NCI-H2081 treated with DMSO at 0.1 percent for 48 hours (cell line): ENCODE measurements at places on chromosomes 1 and 21.
A peak's percentile ranks its signal among the peaks of the same experiment; 100 is the strongest.

DNA sequence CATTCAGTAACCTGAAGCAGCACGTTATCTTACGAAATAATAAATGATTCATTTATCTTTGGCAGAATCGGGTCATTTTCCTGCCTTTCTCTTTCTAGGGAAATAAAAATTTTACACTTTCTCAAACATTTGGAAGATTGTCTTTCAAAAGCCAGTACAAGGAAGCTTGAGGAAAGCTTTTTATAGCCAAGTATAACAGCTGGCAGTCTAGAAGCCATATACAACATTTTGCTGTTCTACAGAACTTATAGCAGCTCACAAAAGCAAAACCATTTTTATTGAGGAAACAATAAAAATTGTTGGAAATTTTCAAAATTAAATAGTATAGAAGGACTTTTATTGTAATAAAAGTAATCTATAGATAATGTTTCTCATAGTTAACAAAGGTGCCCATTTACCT, 448.6 kb downstream of the SMYD3 start:
- no peak for DNase-seq

- DNase-seq: no peak
These were observed 571 bp downstream of the MARCKSL1 start for GRCh38 chr1:32335535-32335789.

- no peak for DNase-seq
These were observed 9.5 kb upstream of the TARS2 start for GRCh38 chr1:150477733-150478132.

- DNase-seq: no peak
These were observed 178.9 kb downstream of the DHRS3 start for GRCh38 chr1:12439073-12439472.

DNA sequence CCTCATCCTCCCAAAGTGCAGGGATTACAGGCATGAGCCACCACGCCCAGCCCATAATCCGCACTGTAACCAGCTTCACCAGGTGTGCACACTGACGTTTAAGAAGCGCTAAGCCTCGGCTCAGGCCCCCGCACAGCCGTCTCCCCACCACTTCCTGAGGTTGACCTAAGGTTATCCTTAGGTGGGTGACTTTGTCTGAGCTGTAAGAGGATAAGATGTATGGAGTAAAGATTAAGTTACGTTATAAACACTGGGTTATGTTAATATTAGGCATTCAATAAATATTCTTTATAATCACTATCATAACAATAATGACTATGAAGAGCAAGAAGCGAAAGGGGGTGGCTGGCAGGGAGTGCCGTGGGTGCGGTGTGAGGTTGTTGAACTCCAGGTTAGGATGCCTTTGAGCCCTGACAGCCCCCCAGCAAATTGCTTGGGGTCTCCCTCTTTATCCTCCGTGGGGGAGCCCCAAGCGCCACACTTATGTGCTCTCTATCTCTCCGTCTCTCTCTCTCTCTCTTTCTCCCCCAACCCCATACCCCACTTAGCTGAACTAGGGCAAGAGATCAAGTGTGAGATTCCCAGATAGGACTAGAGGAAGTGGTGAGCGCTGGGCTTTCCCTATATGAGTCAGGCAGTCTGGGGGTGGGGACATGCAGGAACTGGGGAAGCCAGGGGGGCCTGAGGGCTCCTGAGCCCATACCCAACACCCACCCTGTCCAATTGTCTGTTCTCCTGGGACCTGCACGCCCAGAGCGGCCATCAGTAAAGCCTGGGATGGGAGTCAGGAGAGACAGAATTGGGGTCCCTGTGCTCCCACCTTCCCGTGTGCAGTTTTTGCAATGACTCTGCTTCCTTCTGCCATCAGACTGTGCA, 7.6 kb downstream of the EFHD2 start:
- no peak for DNase-seq

GRCh38 chr1:27496604-27497155, 6.7 kb upstream of the WASF2 start:
- DNase-seq: no peak

- no peak for DNase-seq
These were observed 6.9 kb upstream of the PRDM16 start for GRCh38 chr1:3061981-3062615.

- no peak for DNase-seq
These were observed 20.7 kb downstream of the RGS7 start for GRCh38 chr1:241336335-241336734.

DNA sequence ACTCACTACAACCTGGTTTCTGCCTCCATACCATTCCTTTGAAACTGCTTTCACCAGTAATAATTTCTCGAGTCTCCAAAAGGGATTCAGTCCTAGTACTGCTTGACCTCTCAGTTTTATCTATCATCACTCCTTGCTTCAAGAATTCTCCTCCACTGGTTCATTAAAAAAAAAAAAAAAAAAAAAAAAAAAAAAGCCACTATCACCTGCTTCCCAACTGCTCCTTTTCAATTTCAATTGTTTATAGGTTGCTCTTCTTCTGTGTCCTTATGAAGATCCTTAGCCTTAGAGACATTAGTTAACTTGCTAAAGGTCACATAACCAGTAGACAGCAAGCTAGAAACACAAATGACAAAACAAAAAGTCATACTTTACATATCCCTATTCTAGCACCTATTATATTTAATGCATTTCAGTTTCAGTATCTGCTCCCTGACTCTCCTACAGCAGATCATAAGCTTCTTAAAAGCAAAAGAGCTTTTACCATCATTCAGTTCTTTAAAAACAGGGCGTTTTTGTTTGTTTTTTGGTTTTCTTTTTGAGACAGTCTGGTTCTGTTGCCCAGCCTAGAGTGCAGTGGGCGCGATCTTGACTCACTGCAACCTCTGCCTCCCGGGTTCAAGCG, 7.1 kb downstream of the NRDC start:
- DNase-seq: no peak

DNA sequence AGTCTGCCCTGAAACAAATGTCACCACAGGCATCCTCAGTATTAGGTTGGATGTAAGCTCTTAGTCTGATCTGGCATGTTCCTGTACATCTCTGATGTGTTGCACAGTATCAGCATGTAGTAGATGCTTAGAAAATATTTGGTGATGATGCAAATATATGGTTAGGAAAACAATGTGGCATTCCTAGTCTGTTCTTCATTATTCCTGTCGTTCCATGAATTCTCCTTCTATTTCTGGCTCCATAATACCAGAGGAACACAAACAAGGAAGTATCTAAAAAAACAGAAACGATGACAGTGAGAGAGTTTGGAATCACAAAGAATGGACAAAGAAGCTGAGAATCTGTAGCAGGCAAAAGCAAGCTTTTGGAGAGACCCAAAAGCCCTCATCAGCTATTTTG, 236.6 kb downstream of the HHAT start:
- DNase-seq: no peak

DNA sequence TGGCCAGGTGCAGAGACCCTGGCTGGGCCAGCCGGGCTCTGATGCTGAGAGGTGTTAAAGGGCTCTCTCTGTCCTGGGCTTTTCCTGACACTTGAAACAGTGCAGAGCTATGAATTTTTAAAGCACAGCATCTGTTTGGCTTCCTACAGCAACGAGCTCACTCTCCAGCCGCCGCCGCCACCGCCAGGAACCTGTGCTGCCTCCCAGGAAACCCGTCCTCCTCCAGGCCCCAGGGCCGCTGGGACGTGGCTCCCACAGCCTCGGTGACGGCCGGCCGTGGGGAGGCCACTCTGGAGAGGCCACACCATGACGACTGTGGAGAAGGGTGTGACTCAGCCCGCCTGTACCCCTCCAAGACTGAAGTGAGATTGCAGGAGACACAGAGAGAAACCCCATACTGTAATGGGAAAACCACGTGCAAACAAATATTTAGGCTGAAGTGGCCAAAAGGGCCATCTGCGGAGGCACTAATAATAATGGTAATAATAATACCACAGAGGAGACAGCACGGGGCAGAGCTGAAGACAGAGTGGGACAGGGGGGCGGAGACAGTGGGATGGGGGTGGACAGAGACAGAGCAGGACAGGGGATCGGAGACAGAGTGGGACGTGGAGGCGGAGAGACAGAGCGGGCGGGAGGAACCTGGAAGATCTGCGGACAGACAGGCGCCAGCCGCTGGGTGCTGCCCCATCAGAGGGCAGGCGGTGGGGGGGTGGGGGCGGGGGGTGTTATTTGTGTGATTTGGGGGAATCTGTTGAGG, 139.2 kb downstream of the CASZ1 start:
- no peak for DNase-seq

DNA sequence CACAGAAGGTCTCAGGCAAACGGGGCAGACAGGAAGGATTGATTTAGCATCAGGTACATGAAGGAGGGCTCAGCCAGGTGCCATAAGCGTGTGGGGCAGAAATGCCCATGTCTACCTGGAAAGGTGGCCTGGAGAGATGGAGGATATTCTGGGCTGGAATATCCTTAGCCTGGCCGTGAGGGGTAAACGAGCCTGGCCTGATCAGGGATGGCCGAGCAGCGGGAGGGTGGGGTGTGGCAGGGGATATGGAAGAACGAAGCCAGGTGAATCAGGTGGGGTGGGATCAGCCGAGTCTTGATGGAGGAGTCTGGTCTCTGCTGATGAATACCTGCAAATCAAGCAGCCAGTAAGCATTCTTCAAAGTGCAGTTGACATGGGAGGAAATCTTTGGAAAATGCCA, 35.5 kb upstream of the TTC22 start:
- no peak for DNase-seq

DNA sequence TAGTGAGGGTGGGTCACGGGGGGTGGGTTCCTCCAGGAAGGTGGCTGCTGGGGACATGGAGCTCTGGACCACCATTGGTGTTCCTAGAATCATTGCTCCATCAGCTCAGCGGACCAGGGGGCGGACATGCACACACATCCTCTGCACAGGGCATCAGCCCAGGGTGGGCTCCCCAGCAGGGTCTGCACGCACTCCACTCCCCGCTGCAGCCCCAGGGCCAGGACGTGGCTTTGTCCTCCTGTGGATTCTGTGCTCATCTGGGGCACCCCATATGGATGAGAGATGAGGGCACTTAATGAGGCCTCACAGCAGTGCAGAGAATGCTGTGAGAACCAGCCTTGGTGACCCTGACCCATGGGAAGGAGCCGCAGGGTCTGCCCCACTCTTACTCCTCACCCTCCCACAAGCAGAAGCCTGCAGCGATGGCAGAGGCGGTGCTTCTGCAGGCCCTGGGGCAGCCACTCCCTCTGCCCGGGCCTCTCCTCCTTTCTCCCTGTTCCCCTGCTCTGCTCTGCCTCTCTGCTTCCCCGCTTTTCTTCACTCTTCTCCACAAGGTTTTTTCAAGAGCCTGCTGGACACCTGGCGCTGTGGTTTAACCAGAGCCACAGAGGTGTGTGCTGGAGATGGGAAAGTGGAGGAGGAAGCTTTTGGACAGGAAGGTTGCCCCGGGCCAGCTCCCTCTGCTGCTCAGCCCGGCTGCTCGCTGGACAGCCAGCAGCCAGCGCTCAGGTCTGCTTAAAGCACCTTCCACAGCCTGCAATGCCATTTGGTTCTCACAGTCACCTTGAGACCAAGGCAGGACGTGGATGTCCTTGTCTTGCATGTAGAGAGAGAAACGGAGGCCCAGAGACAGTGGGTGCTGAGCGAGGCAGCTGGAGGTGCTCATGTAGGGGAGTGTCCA, 26.3 kb upstream of the PCBP3 start:
- DNase-seq: no peak

DNA sequence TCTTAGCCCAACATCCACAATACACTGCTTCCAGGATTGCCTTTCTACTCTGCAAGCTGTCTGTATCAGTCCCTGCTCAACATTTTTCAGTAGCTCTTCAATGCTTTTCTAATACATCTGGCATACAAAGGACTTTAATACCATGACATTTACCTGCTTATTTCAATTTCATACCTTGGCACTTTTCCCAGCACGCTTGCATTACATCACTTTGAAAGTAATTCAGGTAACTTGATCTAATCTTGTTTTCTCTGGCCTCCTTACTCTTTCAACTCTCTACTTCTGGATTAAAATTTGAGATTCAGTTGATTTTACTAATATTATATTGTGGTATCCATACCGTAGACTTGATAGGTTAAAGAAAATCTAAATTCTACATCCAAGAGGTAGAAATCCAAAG, 103.0 kb downstream of the PTGS2 start:
- DNase-seq: no peak

DNA sequence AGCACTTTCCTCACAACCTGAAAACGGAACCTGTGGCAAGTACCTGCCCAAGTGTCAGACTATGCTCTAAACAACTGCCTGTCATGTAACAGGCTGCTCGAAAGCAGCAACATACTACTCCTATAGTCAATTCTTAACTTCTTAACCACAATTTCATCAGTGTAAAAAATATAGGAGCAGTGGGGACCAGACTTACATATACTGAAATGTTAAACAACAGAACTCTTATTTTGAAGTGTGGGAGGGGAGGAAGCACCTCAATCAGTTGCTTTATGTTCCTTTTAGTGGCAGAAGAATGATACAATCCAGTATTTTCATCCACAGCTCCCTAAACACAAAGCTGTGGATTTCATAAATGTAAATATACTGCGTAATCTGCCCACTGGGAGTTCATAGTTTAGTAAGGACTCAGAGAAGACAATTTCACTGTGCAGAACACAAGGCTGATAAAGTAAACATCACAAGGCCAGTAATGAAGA, 44.2 kb downstream of the WLS start:
- no peak for DNase-seq

GRCh38 chr1:172928412-172928811, 122.3 kb downstream of the TNFSF18 start:
- DNase-seq: no peak

DNA sequence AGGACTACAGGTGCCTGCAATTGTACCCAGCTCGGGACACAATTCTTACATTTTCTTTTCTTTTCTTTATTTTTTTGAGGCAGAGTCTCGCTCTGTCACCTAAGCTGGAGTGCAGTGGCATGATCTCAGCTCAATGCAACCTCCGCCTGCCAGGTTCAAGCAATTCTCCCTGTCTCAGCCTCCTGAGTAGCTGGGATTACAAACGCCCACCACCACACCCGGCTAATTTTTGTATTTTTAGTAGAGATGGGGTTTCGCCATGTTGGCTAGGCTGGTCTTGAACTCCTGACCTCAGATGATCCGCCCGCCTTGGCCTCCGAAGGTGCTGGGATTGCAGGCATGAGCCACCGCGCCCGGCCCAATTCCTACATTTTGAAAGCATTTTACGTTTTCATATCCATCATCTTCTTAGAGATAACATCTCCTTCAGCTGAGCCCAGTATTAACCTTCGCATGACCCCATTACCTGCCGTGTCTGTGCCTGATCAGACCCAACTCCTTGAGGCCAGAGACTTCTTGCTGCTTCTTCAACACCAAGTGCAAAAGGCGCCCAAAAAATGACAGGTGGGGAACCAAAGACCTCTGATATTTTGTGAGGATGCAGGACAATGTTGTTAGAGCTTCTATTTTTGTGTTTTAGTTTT, 2.8 kb upstream of the ADAMTSL4 start:
- DNase-seq: no peak

GRCh38 chr1:229625915-229626831, at the start of the genes TAF5L and URB2:
TSS of gene TAF5L (minus strand) at chr1:229626122. CDS start at chr1:229614482, 11,640 bp downstream.
TSS of gene URB2 (plus strand) at chr1:229626247. CDS start at chr1:229627634, 1,387 bp downstream.
- DNase-seq: peak; percentile 70

GRCh38 chr1:181765451-181766026, 282.2 kb downstream of the CACNA1E start:
- no peak for DNase-seq

DNA sequence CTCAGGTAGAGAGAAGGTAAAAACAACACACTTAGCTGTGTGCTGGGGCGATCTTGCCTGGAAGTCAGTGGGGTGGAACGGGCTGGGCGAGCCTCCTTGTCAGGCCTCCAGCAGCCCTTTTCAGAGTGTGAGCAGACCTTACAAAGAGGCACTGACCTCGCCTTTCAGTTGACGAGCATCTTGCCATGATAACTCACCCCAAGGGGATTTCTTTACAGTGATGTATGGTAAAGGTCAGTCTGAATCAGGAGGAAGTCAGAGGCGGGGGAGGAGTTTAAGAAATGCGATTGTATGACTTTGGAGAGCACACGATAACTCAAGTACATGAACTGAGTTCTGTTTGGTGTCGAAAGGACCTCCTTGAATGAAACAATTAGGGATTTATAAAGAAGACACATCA, 326.5 kb upstream of the PROX1 start:
- DNase-seq: no peak

GRCh38 chr1:177517546-177517945, 346.8 kb downstream of the BRINP2 start:
- DNase-seq: no peak
